Bronchial smooth muscle cell (primary cell): ENCODE measurements at places on chromosomes 2 and 18. TPM values are rescaled to one million over a fixed set of nuclear protein-coding genes. Genes with fewer than 3 reads are reported as not detected.

DPYSL5 gene
- not detected in 2 replicates for total RNA-seq

TNS1 gene
- 68.1 and 88.8 TPM in 2 replicates for total RNA-seq

DSC3 gene
- under 0.01 and 0.09 TPM in 2 replicates for total RNA-seq

PLGLB2 gene
- 0.63 and 0.77 TPM in 2 replicates for total RNA-seq

SKOR2 gene
- total RNA-seq: not detected in 2 replicates

ACOXL gene
- total RNA-seq: not detected in 2 replicates

LHCGR gene
- total RNA-seq: not detected in 2 replicates

KCNF1 gene
- total RNA-seq: under 0.01 TPM in 1 of 2 replicates, not detected in the other

SPIRE1 gene
- total RNA-seq: 12.3 and 14.2 TPM in 2 replicates

PLA2R1 gene
- total RNA-seq: 13.6 and 18.1 TPM in 2 replicates

TMEM163 gene
- not detected in 2 replicates for total RNA-seq

ABCA12 gene
- 0.09 and 0.16 TPM in 2 replicates for total RNA-seq

G6PC2 gene
- not detected in 2 replicates for total RNA-seq

ADGRF3 gene
- not detected in 2 replicates for total RNA-seq

HRH4 gene
- under 0.01 TPM in 1 of 2 replicates, not detected in the other for total RNA-seq

AQP12A gene
- total RNA-seq: not detected in 2 replicates

WDFY1 gene
- 86.4 and 170 TPM in 2 replicates for total RNA-seq

TEKT4 gene
- total RNA-seq: not detected in 2 replicates

YWHAQ gene
- total RNA-seq: 317 and 349 TPM in 2 replicates

GALNT14 gene
- total RNA-seq: 0.17 TPM in 1 of 2 replicates, not detected in the other

POU3F3 gene
- not detected in 2 replicates for total RNA-seq

MRO gene
- 0.09 and 0.32 TPM in 2 replicates for total RNA-seq

ASB18 gene
- not detected in 2 replicates for total RNA-seq

CPO gene
- 0.16 and 0.17 TPM in 2 replicates for total RNA-seq

CFAP221 gene
- not detected in 2 replicates for total RNA-seq

NOTO gene
- not detected in 2 replicates for total RNA-seq

ADRA2B gene
- not detected in 2 replicates for total RNA-seq

SLC66A3 gene
- 40.7 and 50.7 TPM in 2 replicates for total RNA-seq
